ENCODE measurements at places on chromosomes 3 and 15. TPM values are rescaled to one million over a fixed set of nuclear protein-coding genes. Genes with fewer than 3 reads are reported as not detected.

GRCh38 chr3:77685713-77686112, 645.8 kb downstream of the ROBO2 start:
- no peak for DNase-seq

- no peak for DNase-seq
These were observed 39.7 kb downstream of the STT3B start for GRCh38 chr3:31572236-31573004.

IL17RB gene
- total RNA-seq, result not detected

GRCh38 chr3:71582612-71583565, 639 bp downstream of the FOXP1 start:
- peak; percentile 92 for DNase-seq

DNA sequence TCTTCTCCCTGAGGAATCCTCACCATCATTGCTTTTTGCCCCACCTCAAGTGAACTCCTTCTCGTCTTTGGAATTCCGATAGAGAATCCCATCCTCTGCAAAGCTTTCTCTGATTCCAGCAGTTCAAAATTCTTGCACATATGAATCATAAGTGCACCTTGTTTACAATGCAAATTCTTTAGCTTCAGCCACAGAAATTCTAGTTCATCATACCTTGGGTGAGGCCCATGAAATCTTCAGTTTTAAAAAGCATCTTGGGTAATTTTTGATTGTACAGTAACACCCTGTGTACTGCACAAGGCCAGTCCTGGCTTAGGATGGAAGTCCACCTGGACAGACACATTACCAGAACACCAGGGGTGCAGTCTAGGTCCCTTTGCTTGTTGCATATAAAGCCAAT, 30.8 kb downstream of the MDFIC2 start:
- no peak for DNase-seq

GRCh38 chr3:32989171-32989570, 37.7 kb downstream of the CCR4 start:
- DNase-seq, result no peak

GRCh38 chr15:94670438-94671034, 439.2 kb downstream of the MCTP2 start:
- DNase-seq, result no peak

SLC9C1 gene
- total RNA-seq, result not detected

GRCh38 chr15:66937588-66937987, 127.8 kb upstream of the SMAD3 start:
- peak; percentile 12 for DNase-seq

GRCh38 chr3:172341482-172342059, 106.7 kb downstream of the GHSR start:
- DNase-seq, result no peak

Measured in mesenteric fat pad (tissue), 1 donor.